Activated CD8-positive, alpha-beta T cell treated with anti-CD3 and anti-CD28 coated beads, Interleukin-2, amount 10 ng/mL, durations not matched to agents 7 days and 5 days (primary cell): ENCODE measurements at places on chromosomes 1 and 21. TPM values are rescaled to one million over a fixed set of nuclear protein-coding genes. Genes with fewer than 3 reads are reported as not detected.

DNA sequence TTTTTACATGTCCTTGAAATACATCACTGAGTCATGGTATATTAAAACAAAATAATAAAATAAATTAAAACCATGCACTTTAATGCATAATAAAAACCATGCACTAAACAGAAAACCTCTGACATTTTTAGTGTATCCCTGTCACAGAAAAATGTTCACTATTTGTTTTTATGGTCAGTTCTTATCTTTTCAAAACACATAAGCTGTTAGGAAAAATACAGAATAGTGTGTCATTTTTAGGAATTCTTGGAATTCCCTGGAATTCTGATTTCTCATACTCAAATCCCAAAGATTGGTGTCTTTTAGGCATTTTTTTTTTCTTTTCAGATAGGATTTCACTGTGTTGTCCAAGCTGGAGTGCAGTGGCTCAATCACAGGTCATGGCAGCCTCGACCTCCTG lies 25.1 kb upstream of the TINAGL1 start:
- no peak for DNase-seq
- no peaks in the 10 kb centered on the region for H3K36me3 ChIP-seq
- H3K4me1 ChIP-seq, result peaks cover 11% of the 10 kb centered on the region
- no peak overlapping the region for H3K27ac ChIP-seq
- no peak overlapping the region for H3K4me3 ChIP-seq

DNA sequence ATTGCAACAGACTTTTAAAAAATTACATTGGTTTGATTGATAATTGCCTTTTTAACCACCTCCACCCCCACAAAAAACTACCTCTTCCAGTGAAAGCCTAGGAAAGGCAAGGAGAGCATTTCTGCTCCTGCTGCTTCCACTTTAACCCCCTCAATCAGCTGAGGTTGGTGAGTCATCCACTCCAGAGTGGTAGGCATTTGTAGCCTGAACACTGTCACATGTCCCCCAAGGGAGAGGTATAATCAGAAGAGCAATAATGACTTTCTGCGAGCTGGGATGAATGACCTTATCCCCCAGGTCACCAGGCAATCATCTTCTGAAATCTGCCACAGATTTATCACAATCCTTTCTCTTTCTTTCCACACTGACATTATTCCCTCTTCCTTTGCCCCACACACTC lies 126.6 kb upstream of the CAMK1G start:
- no peak for DNase-seq
- no peaks in the 10 kb centered on the region for H3K4me1 ChIP-seq
- no peak overlapping the region for H3K27ac ChIP-seq
- no peak overlapping the region for H3K4me3 ChIP-seq

DNA sequence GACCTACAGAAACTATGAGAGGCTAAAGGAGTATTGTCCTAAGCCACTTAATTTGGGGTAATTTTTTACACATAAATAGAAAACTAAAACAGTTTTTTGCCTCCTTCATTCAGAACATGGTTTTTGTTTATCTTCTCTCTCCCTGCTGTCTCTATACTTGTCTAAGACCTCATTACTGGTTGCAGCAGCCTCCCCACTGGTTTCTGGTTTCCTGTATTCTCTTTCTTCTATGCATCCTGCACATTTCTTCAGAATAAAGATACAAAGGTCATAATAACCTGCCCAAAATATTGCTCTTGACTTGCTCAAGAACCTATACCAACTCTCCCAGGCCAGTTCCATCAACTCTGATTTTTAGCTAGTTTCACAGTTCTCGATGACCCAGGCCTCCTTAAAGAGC lies 19.8 kb upstream of the BOLA1 start:
- H3K27ac ChIP-seq, result peak overlapping the region; percentile 76
- peak; percentile 64 for DNase-seq
- H3K36me3 ChIP-seq, result no peaks in the 10 kb centered on the region
- peaks cover 39% of the 10 kb centered on the region for H3K4me1 ChIP-seq
- no peaks in the 10 kb centered on the region for H3K27me3 ChIP-seq
- peak overlapping the region; percentile 54 for H3K4me3 ChIP-seq

DNA sequence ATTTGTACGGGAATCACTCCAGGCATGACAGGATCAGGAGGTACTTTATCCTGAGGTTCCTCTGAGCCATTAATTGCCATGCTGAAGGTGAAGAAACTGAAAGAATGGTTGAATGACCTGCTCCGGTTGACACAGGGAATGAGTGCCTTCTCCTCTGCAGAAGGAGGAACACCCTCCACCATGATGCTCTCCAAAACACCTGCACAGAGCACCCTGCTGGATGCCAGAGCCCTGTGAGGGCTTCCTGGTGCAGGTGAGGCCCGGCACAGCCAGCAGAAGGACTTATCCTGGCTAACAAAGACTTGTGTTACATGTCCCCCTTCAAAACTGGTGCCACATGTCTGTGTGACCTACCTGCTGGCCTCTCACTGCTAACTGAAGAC lies 14.3 kb upstream of the LBR start:
- no peaks in the 10 kb centered on the region for H3K27me3 ChIP-seq
- H3K27ac ChIP-seq, result peak overlapping the region; percentile 75
- H3K4me3 ChIP-seq, result peak overlapping the region; percentile 55
- H3K4me1 ChIP-seq, result peaks cover 57% of the 10 kb centered on the region
- no peaks in the 10 kb centered on the region for H3K36me3 ChIP-seq

DNA sequence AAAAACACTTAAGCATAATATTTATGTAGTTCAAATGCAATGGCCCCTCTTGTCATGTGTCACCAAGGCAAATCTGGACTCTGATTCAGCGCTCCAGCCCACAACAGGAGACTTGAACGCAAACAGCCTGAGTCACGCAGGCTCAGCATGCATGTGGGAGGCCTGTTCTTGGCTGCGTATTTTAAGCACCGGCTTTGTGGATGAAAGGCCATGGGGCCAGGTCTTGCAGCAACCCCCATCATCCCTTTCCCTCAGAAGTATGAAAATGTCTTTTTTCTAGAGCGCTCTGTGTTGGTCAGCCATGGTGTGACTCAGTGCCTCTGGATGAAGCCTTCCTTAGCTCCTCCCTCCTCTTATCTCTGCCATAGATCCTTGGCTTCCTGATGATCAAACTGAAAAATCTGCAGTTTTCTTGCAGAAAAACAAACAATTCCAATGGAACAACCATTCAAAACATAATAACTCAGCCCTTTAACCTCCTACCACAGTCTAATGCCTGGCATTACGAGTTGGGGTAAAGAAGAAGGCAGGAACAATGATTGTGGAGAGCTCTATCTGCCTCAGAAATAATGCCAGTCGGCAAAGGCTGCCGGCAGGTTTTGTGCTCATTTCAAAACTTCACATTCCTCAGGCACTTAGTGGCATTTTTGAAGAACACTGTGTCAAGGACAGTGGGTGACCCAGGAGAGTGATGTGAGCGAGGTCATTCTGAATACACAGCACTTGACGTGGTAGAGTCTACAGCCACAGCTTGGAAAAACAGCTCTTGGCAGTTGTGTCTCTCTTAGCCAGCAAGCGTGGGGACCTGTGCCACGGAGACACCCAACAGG lies 167.5 kb downstream of the CLIC6 start:
- H3K27ac ChIP-seq, result no peak overlapping the region
- no peaks in the 10 kb centered on the region for H3K27me3 ChIP-seq
- peaks cover 27% of the 10 kb centered on the region for H3K4me1 ChIP-seq
- peaks cover 13% of the 10 kb centered on the region for H3K36me3 ChIP-seq
- H3K4me3 ChIP-seq, result no peak overlapping the region

- H3K36me3 ChIP-seq, result peaks cover 5% of the 10 kb centered on the region
- H3K4me3 ChIP-seq, result no peak overlapping the region
- no peaks in the 10 kb centered on the region for H3K27me3 ChIP-seq
- H3K27ac ChIP-seq, result no peak overlapping the region
- H3K4me1 ChIP-seq, result peaks cover 15% of the 10 kb centered on the region
These were observed 53.9 kb downstream of the PRDX6 start for GRCh38 chr1:173530795-173531693.

GRCh38 chr1:44305962-44306422 lies 49.1 kb downstream of the ERI3 start:
- peak; percentile 69 for DNase-seq
- H3K36me3 ChIP-seq, result peaks cover 30% of the 10 kb centered on the region
- peak overlapping the region; percentile 83 for H3K27ac ChIP-seq
- peaks cover 47% of the 10 kb centered on the region for H3K4me1 ChIP-seq
- peak overlapping the region; percentile 42 for H3K4me3 ChIP-seq

DNA sequence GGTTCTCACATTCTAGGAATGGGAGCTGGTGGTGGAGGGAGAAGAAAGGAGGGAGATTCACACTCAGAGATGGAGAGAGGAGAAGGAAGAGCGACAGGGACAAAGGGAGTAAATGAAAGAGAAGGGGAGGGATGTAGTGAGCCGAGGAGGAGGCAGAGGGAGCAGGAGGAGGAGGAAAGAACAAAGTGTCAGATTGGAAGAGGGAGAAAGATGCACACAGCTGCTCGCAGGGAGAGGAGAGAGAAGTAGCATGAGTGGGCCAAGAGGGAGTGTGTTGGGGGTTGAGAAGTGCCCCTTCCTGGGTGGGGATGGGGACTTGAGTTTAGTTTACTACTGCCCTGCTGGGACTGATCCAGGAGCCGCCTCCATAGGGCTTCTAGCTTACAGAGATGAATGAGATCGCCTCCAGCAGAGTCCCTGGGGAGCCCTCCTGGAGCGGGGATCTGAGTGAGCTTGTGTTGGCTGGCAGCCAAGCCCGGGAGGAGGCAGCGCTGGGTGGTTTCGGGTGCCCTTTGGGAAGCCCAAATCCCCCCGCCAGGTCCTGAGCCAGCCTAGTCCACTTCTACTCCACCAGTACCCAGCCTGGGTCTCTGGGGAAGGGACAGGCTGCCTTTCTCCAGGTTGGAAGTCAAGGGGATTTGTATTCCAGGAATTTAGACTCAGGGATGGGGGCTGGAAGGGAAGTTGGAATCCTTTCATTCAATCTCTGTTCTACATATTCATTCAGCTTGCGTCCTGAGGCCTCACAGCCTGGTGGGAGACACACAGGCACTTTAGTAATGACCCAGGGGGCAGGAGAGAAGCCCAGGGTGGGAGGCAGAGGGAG lies 20.9 kb downstream of the PTPRU start:
- peaks cover 37% of the 10 kb centered on the region for H3K27me3 ChIP-seq
- no peak overlapping the region for H3K4me3 ChIP-seq
- DNase-seq, result no peak
- no peak overlapping the region for H3K27ac ChIP-seq
- no peaks in the 10 kb centered on the region for H3K36me3 ChIP-seq

PRAMEF17 gene
- total RNA-seq, result not detected

DNAJC28 gene
- 0.40 TPM for total RNA-seq

F3 gene
- not detected for total RNA-seq

ADAMTS4 gene
- 2.1 TPM for total RNA-seq
